Astrocyte of the hippocampus (primary cell): ENCODE measurements at places on chromosomes 13 and 19.

DNA sequence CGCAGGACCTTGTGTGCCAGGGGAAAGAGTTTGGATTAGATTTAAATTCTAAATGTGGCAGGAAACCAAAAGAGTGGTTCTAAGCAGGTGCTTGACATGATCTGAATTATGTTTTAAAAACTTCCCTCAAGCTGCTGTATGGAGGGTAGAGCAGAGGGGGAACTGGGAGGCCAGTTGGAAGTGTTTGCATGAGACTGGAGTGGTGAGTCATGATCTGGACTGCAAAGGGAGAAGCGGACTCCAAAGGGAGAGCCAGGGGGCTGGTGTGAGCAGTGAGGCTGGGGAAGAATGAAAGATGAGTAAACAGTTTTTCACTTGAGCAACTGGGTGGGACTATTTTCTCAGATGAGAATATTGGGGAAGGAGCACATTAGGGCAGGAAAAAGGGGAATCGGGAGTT, 206.1 kb downstream of the DNAJC15 start:
- DNase-seq: peak; percentile 57

GRCh38 chr13:79998381-79998880, 342.5 kb downstream of the SPRY2 start:
- DNase-seq: no peak

- DNase-seq: no peak
Measured at GRCh38 chr19:36674201-36674600, 7.6 kb upstream of the ZNF461 start.

GRCh38 chr19:41799444-41800000, 3.1 kb downstream of the CEACAM3 start:
- DNase-seq: no peak

GRCh38 chr19:10952809-10953208, 8.0 kb upstream of the SMARCA4 start:
- no peak for DNase-seq

- DNase-seq: no peak
Measured at GRCh38 chr13:39510316-39510695, 92.7 kb downstream of the LHFPL6 start.

- DNase-seq: no peak
Measured at GRCh38 chr13:69595181-69595580, 512.4 kb upstream of the ATXN8OS start.

DNA sequence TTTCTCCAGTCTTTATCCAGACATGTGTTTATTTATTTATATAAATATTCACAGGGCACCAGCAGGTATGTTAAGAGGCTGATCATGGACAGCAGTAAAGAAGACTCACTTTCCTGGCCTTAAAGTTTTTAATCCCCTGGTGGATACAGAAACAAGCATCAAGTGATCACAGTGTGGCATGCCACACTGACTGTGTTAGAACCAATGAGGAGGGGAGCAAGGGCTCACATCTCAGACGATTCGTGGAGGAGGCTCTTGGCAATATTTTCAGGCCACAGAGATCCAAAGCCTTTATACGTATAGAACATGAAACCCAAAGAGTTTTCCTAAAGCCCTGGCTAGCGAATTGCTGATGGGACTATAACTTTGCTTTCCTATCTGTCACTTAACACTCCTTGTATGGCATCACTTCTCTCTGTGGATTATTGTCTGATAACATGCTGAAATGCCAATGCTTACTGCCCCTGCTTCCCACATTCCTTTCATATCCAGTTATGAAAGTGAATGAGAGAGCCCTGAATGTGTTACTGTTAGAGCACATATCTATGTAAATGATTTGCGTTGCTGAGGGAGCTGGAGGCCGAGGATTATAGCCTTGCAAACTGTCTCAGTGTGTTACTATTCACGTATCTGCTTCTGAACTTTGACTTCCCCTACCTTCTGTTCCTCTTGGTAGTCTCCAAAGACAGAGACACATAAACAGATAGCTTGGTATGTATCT, 37.6 kb downstream of the POLR1D start:
- DNase-seq: no peak

GRCh38 chr13:46479283-46479682, 73.7 kb upstream of the LRCH1 start:
- DNase-seq: no peak

- DNase-seq: peak; percentile 43
Measured at GRCh38 chr13:60164234-60164889, 634 bp upstream of the DIAPH3 start.

DNA sequence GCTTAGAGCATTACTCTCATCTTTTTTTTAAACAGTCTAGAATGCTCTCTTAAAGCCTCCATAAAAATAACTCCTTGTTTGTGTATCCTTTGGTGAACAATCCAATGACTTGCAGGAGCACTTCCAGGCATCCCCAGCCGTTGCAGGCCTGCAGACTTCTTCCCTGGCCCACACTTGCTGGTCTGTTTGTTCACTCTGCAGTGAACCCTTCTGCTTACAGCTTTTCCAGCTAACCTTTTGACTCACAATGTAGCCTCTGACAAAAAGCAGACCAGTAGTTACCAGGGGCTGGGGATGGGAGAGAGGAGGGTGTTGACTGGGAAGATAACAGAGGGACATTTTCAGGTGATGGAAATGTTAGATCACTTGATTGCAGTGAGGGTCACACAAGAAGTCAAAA, 9.1 kb downstream of the GPR42 start:
- DNase-seq: no peak

GRCh38 chr13:30339738-30340330, 32.5 kb upstream of the KATNAL1 start:
- no peak for DNase-seq

- no peak for DNase-seq
Measured at GRCh38 chr13:67033170-67033569, 197.0 kb downstream of the PCDH9 start.

DNA sequence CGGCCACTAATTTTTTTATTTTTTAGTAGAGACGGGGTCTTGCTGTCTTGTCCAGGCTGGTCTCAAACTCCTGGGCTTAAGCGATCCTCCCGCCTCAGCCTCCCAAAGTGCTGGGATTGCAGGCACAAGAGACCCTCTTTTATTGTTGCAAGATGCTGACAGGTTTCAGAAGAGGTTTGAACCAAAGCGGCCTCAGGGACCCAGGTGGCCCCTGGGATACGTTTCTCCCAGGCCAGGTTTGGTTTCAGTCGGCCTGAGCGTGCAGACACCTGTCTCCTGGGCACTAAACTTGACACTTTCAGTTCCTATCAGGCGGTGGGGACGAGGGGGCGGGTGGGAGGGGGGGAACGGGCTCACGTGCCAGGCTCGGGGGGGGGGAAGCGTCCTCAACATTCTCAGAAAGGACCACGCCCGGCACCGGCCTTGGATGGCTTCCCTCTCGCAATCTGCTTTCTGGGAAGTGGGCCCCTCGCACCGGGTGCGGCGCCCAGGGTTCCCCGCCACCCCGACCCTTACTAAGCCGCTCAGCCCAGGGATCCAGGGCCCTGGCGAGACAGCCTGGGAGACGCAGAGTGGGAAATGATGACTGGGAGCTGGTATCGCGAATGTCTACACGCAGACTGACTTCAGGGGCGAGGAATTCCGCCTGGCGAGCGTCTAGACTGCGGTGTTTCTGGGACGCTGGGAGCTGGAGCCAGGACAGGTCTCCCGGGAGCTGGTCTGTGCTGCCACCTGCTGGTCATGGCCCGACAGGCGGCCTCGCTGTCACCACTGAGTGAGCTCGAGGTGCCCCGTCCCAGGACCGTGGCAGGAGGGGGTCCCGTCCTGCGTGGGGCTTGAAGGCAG, 91.6 kb downstream of the GNG7 start:
- DNase-seq: peak; percentile 99

DNA sequence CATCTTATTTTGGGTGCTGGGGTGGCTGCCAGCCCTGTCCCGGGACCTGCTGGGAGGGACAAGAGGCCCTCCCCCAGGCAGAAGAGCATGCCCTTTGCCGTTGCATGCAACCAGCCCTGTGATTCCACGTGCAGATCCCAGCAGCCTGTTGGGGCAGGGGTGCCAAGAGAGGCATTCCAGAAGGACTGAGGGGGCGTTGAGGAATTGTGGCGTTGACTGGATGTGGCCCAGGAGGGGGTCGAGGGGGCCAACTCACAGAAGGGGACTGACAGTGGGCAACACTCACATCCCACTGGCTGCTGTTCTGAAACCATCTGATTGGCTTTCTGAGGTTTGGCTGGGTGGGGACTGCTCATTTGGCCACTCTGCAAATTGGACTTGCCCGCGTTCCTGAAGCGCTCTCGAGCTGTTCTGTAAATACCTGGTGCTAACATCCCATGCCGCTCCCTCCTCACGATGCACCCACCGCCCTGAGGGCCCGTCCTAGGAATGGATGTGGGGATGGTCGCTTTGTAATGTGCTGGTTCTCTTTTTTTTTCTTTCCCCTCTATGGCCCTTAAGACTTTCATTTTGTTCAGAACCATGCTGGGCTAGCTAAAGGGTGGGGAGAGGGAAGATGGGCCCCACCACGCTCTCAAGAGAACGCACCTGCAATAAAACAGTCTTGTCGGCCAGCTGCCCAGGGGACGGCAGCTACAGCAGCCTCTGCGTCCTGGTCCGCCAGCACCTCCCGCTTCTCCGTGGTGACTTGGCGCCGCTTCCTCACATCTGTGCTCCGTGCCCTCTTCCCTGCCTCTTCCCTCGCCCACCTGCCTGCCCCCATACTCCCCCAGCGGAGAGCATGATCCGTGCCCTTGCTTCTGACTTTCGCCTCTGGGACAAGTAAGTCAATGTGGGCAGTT, 8.6 kb downstream of the CALM3 start:
- no peak for DNase-seq

DNA sequence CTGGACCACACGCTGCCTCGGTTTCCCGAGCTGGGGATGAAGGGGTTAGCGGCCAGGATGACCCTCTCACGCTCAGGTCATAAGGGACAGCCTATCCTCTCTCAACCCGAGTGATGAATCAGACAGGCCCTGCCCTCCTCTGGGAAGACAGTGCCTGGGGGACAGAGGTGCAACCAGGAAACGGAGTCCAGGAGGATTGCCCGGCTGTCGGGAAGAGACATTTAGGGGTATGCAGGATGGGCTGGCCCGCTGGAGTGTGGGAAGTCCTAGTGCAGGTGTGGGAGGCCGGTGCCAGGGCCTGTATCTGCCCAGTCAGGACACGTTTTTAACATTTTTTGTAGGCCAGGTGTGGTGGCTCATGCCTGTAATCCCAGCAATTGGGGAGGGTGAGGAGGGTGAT, 8.3 kb downstream of the LSM7 start:
- no peak for DNase-seq

- peak; percentile 13 for DNase-seq
Measured at GRCh38 chr13:43058831-43059230, 35.4 kb downstream of the DNAJC15 start.

DNA sequence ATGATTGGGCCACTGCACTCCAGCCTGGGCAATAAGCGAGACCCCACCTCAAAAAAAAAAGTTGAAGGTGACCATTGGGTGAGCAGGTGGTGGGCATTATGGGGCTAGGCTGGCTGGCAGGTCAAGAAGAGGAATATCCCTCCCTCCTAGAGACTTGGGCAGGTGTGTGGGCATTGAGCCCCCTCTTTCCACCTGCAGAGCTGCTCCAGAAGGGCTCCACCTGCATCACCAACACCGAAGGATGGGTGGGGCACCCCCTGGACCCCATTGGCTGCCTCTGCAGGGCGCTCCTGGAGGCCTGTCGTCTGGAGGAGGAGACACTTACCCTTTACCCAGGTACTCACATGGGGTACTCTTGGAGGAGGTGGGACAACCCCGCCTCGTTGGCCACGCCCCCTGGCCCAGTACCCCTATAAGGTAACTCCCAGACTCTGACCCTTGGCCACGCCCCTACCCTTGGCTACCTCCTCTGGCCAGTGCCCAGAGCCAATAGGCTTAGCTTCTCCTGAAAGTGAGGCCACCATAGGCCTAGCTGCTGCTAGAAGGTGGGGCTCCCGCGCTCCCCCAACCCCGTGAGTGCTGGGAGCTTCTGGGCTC, 21.9 kb downstream of the ZSWIM4 start:
- no peak for DNase-seq

- no peak for DNase-seq
Measured at GRCh38 chr19:12944104-12944674, 1.5 kb upstream of the RAD23A start.
